ENCODE measurements at places on chromosomes 3 and 15. TPM values are rescaled to one million over a fixed set of nuclear protein-coding genes. Genes with fewer than 3 reads are reported as not detected.

PAK6 gene
- total RNA-seq: 42.1 TPM

PARP15 gene
- 2.3 TPM for total RNA-seq

GCNT3 gene
- total RNA-seq: 2.1 TPM

DET1 gene
- 8.8 TPM for total RNA-seq

REC114 gene
- total RNA-seq: not detected

SPESP1 gene
- total RNA-seq: 4.0 TPM

GP9 gene
- total RNA-seq: not detected

CEP70 gene
- 68.3 TPM for total RNA-seq

MCTP2 gene
- 84.0 TPM for total RNA-seq

LRRC3B gene
- under 0.01 TPM for total RNA-seq

DOCK3 gene
- 15.7 TPM for total RNA-seq

SMAD3 gene
- total RNA-seq: 46.3 TPM

OR5K3 gene
- not detected for total RNA-seq

ZBTB47 gene
- 44.4 TPM for total RNA-seq

RNU5B-1 gene
- not detected for total RNA-seq

LCTL gene
- not detected for total RNA-seq

TUBGCP5 gene
- total RNA-seq: 48.4 TPM

CFAP92 gene
- 2.5 TPM for total RNA-seq

FGD5 gene
- total RNA-seq: 29.3 TPM

DAPK2 gene
- 47.4 TPM for total RNA-seq

CFAP161 gene
- not detected for total RNA-seq

CERS3 gene
- total RNA-seq: 0.13 TPM

FBXL22 gene
- total RNA-seq: 3.2 TPM

SPTBN5 gene
- 1.7 TPM for total RNA-seq

GOLGA8Q gene
- 19.6 TPM for total RNA-seq

RNF123 gene
- total RNA-seq: 32.9 TPM

HCN4 gene
- total RNA-seq: not detected

ZNF860 gene
- 0.67 TPM for total RNA-seq

IL17RB gene
- 0.88 TPM for total RNA-seq

CYP1A2 gene
- 1.3 TPM for total RNA-seq

TMED3 gene
- total RNA-seq: 156 TPM

LRRIQ4 gene
- total RNA-seq: not detected

OGG1 gene
- total RNA-seq: 25.0 TPM

COL8A1 gene
- total RNA-seq: 65.6 TPM

SPSB4 gene
- total RNA-seq: not detected

GUCA1C gene
- not detected for total RNA-seq

Data from thyroid gland (tissue), 4 donors.